ENCODE measurements at places on chromosomes 7 and 10. TPM values are rescaled to one million over a fixed set of nuclear protein-coding genes. Genes with fewer than 3 reads are reported as not detected.

The KIAA1549 gene
- total RNA-seq = 1.8 TPM

The SPDYE16 gene
- total RNA-seq = 0.08 TPM

The NODAL gene
- total RNA-seq = not detected

The H2BK1 gene
- total RNA-seq = not detected

The IGF2BP3 gene
- 37.7 TPM for total RNA-seq

DNA sequence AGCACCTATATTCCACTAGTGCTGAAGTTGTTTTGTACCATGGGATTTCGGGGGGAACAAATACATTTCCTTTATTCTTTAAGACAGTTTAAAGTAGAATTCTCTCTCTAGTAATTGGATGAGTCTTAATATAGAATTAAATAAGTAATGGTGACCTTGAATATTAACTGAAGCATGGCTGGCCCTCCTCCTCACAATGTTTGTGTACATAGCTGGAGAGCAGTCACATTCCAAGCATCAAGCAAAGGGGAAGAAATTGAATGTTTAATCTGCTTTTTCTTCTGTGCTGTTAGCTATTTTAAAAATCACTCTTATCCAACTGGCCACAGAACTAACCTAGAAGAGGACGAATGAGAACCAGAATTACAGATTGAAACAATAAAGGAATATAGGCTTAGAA is 906.9 kb downstream of the CCSER2 start:
- no peaks in the 10 kb centered on the region for H3K4me1 ChIP-seq
- H3K27ac ChIP-seq = no peak overlapping the region
- DNase-seq = no peak
- H3K36me3 ChIP-seq = no peaks in the 10 kb centered on the region
- H3K27me3 ChIP-seq = no peaks in the 10 kb centered on the region

- no peaks in the 10 kb centered on the region for H3K36me3 ChIP-seq
- DNase-seq = no peak
- H3K4me3 ChIP-seq = peak overlapping the region; percentile 61
- H3K27ac ChIP-seq = no peak overlapping the region
Observed at GRCh38 chr10:117217196-117217761, 20.0 kb downstream of the KCNK18 start.

- H3K36me3 ChIP-seq = no peaks in the 10 kb centered on the region
- H3K4me1 ChIP-seq = peaks cover 46% of the 10 kb centered on the region
- peak overlapping the region; percentile 92 for H3K27ac ChIP-seq
- no peaks in the 10 kb centered on the region for H3K27me3 ChIP-seq
- DNase-seq = no peak
Observed at GRCh38 chr7:64562256-64562625, 630 bp downstream of the ZNF680 start.

DNA sequence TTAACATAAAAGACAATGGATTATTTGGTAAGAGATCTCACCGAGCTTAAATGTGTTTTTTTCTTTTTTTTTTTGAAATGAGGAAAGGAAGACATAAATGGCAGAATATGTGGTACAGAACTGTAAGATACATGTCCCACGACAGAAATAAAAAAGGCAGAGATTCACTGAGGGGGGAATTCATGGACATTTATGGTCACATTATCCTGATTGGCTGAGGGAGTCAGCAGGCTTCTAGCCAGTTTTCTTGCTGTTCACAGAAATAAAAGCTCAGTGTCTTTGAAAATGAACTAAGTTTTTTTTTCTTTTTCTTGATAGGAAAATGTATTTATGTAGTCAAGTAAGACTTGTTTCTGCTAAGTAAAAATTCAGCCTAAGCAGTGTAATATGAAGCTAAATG is 8.2 kb upstream of the FAS start:
- DNase-seq = no peak
- no peak overlapping the region for H3K27ac ChIP-seq
- no peaks in the 10 kb centered on the region for H3K27me3 ChIP-seq
- no peak overlapping the region for H3K4me3 ChIP-seq
- peaks cover 12% of the 10 kb centered on the region for H3K4me1 ChIP-seq
- no peaks in the 10 kb centered on the region for H3K36me3 ChIP-seq

DNA sequence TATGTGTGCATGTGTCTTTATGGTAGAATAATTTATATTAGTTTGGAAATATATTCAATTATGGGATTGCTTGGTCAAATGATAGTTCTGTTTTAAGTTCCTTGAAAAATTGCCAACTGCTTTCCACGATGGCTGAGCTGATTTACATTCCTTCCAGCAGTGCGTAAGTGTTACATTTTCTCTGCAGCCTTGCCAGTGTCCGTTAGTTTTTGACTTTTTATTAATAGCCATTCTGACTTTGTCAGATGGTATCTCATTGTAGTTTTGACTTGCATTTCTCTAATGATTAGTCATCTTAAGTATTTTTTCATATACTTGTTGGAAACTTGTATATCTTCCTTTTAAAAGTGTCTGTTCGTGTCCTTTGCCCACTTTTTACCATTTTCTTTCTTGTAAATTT is 434.2 kb upstream of the POT1 start:
- H3K27me3 ChIP-seq = no peaks in the 10 kb centered on the region
- no peak for DNase-seq
- H3K4me1 ChIP-seq = no peaks in the 10 kb centered on the region
- H3K36me3 ChIP-seq = no peaks in the 10 kb centered on the region
- H3K27ac ChIP-seq = no peak overlapping the region

GRCh38 chr7:140562926-140563481 is 77.6 kb downstream of the DENND2A start:
- DNase-seq = no peak
- no peak overlapping the region for H3K27ac ChIP-seq
- peaks cover 4% of the 10 kb centered on the region for H3K27me3 ChIP-seq
- H3K4me1 ChIP-seq = no peaks in the 10 kb centered on the region
- H3K4me3 ChIP-seq = no peak overlapping the region

- H3K36me3 ChIP-seq = no peaks in the 10 kb centered on the region
- no peak overlapping the region for H3K4me3 ChIP-seq
- no peak for DNase-seq
- no peak overlapping the region for H3K27ac ChIP-seq
Observed at GRCh38 chr7:94228678-94229077, 166.0 kb upstream of the COL1A2 start.

DNA sequence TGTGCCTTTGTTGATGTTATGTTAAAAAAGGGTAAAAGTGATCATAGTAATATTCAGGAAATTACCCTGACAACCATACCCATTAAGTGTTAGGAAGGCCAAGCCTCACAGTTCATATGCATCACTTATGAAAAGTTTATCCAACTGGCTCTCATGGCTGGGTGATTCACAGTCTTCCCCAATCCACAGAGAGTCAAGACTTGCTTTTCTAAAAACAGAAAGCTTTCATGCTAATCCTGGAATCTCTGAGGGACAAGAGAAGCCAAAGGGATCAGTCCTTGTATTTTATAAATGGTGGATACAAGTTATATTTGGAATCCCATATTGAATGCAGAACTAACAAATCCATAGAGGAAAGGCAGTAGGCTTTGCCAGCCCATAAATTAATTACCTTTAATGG is 218.3 kb downstream of the JAZF1 start:
- DNase-seq = no peak
- H3K36me3 ChIP-seq = no peaks in the 10 kb centered on the region
- peaks cover 7% of the 10 kb centered on the region for H3K27me3 ChIP-seq
- no peaks in the 10 kb centered on the region for H3K4me1 ChIP-seq
- H3K27ac ChIP-seq = no peak overlapping the region
